NK-92 treated with Interleukin-12 subunit alpha and Interleukin-12 subunit beta, amount 100 ng/mL, for 24 hours (cell line): ENCODE measurements at places on chromosomes 7 and 10.

DNA sequence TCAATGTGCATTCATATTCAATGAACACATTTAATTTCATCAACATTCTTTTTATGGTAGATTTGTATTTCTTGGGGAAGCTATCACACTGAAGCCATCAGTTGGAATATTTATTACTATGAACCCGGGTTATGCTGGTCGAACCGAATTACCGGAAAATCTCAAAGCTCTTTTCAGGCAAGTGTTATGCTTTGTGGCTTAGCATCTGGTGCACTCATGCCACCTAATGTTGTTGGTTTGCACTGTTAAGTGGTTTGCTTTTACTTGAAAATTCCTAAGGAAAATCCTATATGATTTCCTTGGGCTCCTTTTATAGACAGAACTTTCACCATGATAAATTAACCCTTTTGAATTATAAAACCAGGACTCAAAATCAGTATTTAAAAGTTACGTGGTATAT, 147.9 kb downstream of the DNAH11 start:
- no peak for DNase-seq

DNA sequence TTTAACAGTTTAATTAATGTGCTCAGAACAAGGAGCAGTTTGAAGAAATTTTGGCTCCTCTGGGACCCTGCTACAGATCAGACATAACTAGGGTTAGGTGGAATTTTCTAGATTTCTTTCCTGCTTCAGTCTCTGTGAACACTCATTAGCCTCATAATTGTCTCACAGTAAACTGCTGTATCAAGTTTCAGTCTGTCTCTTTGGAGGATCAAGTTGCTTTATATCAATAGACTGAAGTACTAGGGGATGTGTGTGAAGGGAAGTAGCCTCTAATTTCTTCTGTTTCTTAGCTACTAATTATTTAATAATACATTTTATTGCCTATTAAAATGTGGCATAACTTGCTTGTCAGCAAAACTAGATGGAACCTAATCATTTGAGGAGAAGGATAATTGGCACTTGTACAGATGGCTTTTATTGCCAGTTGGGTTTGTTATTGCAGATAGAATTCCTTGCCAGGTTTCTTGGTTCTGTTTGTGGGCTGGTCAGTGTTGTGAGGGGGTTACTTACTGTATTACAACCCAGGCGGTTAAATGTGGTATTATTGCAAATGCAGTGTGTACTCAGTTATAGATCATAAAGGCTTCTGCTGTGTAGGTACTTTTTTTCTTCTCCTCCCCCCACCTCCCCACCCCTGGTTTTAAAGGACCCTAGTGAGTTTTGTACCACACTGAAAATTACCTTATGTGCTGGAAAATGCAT, 758.0 kb downstream of the AUTS2 start:
- DNase-seq, result no peak

- no peak for DNase-seq
These were observed 14.0 kb upstream of the ENTPD1 start for GRCh38 chr10:95741807-95742467.

DNA sequence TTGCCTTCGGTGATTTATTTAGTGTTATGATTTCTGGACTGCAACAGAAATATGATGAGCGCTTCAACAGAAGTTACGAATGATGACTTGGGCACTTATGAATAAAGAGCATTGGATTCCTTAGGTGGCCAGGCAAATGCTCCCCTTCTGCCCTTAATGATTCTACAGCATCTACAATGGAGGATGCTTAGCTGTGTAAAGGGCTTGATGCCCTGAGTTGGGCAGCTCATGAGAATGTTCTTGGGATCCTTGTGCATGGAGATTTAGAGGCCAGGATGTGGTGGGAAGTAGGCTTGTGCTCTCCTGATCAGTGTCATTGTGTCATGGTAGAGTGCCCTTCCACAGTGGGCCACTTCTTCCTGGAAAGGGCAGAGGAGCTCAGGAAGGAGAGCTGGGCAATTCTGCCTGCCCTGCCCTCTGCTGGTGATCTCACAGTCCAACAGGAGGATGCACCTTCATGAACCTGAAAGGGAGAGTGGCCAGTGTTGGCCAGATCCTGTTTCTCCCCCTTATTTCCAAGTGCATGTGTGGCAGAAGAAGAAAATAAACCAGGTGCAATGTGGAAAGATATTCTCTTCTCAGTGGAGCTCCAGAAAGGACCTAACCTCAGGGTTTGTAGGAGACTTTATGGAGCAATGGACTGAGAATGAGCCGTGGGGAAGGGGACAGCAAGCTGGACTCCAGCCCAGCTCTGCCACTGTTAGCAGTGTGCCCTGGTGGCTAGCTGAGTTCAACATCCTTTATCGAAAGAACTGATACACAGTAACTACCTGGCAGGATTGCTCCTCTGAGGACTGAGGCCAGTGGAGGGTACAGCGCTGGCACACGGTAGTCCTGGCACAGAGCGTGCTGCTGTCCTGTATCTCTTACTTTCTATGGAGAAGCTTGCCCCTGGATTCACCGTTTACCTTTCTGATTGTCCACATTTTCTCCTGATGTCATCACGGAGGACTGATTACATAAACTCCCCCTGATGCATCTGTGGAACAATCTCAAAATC, 182.9 kb downstream of the BMPER start:
- no peak for DNase-seq

DNA sequence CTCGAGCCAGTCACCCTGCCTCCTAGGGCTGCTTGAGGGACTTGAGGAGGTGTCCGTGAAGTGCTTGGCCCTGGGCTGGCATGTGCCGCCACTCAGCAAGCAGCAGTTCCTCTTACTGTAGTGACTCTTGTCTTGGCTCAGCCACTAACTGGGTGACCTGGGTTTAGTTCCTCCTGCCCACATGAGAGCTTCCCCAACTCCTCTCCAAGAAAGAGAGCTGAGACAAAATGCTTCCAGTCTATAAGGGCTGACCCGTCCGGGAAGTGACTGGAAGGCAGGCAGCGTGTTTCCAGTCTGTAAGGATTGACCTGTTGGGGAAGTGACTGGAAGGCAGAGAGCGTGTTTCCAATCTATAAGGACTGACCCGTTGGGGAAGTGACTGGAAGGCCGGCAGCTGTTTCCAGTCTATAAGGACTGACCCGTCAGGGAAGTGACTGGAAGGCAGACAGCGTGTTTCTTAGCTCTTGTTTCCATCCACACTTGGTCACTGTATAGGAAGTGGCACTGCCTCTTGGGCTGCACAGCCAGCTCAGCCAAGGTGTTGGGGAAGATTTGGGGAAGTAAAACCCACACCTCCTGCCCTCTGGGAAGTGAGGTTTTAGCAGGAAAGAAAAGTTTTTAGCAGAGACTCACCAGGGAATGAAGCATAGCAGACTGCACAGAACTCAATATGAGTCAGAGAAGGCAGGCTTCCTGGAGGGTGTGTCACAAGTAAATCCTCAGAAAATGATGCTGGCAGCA, 53.3 kb upstream of the PPIF start:
- DNase-seq, result no peak

DNA sequence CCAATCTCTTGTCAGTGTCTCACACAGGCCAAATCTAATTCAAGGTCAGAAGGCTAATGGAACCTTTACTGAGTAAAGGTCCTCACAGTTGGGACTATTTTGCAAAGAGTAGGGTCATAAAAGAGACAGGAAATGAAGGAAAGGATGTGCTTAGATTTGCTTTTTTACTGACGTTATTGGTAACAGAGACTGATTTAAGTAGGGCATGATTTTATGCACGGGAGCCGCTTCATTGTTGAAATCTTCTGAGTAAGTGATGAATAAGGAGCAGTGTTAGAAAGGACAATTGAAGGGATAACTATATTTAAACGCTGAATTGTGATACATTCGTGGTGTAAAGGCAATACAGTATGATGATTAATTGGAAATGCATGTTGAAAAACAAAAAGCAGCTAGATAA, 261.5 kb downstream of the MALRD1 start:
- DNase-seq, result no peak
